Activated naive CD8-positive, alpha-beta T cell treated with anti-CD3 and anti-CD28 coated beads, Interleukin-2, amount 50 U/mL, for 24 hours (primary cell): ENCODE measurements at places on chromosomes 16 and 17.
A peak's percentile ranks its signal among the peaks of the same experiment; 100 is the strongest.

GRCh38 chr16:71230122-71230845 lies at the start of gene HYDIN:
Gene HYDIN, minus strand, starts transcription at chr16:71230722. Its CDS starts 43,827 bp downstream, at chr16:71186895.
- peak; percentile 17 for DNase-seq

DNA sequence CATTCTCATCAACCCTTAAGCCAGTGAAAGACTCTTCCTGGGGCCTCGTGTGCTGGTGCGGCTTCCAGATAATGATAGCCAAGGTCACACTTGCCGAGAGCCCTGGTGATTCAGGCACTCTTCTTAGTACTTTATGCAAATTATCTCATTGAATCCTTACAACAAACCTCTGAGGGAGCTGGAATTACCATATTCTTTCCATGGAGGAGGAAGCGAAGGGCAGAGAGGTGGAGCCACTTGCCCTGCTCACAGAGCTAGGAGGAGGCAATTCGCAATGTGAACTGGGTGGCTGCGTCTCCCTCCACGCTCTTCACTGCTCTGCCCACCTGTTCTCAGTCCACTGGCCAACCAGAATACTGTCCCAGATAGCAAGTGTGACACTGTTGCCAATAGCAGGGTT lies 409.7 kb downstream of the SNX29 start:
- no peak for DNase-seq

- no peak for DNase-seq
These were observed 29.7 kb downstream of the KSR1 start for GRCh38 chr17:27485716-27486495.

DNA sequence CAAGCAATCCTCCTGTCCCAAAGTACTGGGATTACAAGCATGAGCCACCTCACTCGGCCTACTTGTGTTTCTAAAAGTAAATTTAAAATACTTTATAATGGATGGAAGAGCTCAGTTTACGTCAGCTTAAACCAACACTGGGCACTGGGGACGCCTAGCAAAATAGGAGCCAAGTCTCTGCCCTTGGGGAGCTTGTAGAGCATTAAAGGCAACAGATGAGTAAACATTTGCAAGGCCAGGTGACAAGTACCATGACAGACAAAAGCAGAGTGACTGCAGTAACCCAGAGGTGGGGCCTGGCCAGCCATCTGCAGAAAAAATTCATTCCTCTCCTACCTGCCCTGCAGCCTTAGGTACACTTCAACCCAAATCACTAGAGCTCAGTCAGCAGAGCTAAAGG lies 12.1 kb upstream of the NLK start:
- DNase-seq = no peak

- no peak for DNase-seq
These were observed 236.3 kb downstream of the KCNJ2 start for GRCh38 chr17:70405492-70406220.

DNA sequence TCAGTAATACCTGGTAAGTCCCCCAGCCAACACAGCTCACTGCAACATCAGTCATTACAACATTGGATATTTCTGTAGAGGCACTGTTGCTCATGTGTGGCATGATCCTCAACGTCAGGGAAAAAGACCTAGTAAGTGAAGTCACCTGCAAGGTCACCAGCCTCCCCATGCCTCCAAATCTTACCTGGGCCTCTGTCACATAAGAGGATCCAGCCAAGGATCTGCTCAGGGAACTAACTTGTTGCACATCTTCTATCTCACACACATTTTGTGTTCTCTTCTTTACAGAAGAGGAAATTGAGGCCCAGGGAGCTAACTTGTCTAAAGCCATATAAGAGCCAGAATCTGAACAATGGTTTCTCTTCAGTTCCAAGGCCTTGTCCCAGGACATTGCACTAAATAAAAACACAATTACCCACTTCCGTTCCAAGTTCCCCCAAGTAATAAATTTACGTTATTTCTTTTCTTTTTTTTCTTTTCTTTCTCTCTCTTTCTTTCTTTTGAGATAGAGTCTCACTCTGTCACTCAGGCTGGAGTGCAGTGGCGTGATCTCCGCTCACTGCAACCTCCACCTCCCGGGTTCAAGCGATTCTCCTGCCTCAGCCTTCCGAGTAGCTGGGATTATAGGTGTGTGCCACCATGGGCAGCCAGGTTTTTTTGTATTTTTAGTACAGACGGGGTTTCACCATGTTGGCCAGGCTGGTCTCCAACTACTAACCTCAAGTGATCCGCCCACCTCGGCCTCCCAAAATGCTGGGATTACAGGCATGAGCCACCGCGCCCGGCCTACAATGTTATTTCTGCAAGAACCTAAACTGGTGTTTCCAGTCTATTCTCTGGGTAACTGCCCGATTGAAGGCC lies 1.3 kb downstream of the SHMT1 start:
- no peak for DNase-seq

- DNase-seq = no peak
These were observed 118.2 kb downstream of the MGAT5B start for GRCh38 chr17:76986365-76986764.

DNA sequence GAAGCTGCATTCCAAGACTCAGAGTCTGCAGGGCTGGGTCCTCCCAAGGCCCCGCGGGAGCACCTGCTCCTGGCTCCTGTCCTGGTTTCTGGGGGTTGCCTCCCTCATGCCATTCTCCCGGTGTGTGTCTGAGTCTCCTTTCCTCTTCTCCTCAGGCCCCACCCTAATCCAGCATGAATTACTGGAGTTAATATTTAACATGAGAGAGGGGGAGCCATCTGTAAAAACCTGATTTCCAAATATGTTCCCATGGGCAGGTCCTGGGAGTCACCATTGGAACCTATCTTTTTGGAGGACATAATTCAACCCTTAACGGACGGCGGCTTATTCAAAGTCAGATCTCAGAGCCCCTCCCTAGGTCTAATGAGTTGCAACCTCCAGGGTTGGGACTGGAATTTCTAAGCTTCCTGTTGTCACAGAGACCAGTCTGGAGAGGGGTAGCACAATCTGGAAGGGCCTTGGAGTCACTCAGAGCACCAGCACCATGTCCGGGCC lies 5.4 kb downstream of the C17orf99 start:
- DNase-seq = no peak

DNA sequence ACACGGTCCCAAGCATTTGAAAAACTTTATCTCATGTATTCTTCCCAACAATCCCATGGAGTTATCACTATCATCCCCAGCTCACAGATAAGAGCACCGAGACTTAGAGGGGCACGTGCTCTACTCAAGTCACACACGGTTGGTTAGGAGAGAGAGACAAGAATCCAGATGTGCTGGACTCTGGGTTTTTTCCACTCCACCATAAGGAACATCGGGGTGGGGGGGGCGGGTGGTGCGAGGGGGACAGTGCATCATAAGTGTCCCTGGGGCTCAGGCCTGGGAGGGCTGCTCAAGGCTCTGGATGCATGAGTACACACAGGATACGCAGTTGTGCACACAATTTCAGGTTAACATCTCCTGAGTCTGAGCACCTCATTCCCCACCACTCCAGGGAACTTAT lies 7.4 kb downstream of the CDC42EP4 start:
- DNase-seq = no peak

GRCh38 chr16:79073566-79073965 lies 527.0 kb downstream of the MAF start:
- no peak for DNase-seq

- no peak for DNase-seq
These were observed 49.4 kb downstream of the WSB1 start for GRCh38 chr17:27343294-27343693.

DNA sequence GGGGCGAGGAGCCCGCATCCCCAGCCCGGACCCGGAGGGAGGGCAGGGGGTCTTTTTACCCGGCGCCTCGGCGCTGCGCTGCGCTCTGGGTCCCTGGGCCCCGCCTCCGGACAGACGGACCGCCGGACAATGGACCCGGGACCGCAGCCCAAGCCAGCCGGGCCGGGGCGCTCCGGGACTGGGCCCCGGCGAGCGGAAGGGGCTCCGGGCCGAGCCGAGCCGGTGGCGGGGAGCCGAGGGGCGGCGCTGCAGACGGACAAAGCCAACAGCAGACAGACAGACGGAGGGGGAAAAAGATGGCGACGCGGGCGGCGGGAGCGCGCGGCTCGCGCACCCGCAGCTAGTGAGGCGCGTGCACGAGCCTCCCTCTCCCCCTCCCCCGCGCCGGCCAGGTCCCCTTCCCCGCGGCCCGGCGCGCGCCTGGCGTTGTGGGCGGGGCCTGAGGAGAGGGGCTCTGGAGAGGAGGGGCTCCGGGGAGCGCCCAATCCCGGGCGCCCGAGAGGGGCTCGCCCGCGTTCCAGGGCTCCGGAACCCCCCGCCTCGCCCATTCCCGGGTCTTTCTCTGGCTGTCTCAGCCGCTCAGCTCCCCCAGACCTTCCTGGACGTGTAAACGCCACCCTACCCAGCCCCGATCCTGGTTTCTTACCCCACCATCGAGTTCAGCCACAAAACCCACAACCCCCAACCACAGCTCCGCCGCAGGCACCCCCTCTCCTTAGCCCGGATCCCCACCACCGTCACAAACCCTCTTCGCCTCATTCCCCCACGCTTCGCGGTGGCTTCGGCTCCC lies at the start of gene ZNF821:
ZNF821 (minus strand) TSS at position 334 of the 790 bp plus-strand sequence. CDS start 4,236 bp downstream, outside the sequence.
- DNase-seq = peak; percentile 78

- peak; percentile 64 for DNase-seq
These were observed 510.7 kb downstream of the MAF start for GRCh38 chr16:79089735-79090284.

DNA sequence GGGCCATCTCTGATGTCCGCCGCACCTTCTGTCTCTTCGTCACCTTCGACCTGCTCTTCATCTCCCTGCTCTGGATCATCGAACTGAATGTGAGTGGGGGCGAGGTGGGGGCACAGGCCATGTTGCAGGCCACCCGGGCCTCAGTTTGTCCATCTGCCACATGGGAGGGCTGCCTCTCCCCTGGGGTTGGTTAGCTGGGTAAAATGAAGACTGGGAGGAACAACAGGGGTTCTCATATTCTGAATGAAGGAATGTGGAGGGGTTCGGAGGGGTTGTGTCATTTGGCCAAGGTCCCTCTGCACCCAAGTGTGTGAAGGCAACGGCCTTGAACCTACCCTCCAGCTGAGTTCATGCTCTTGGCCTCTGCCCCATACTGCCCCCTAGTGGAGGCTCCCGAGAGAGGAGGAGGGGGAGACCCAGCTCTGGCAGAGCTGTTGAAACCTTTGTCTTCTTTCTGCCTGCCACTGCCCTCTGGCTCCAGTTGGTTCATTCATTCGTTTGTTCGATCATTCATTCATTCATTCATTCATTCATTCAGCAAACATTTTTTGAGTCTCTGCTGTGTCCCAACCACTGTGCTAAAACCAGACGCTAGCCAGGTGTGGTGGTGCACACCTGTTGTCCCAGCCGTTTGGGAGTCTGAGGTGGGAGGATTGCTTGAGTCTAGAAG lies 11.4 kb upstream of the TCAP start:
- DNase-seq = peak; percentile 87

GRCh38 chr17:77865716-77866115 lies 92.8 kb upstream of the TNRC6C start:
- no peak for DNase-seq

DNA sequence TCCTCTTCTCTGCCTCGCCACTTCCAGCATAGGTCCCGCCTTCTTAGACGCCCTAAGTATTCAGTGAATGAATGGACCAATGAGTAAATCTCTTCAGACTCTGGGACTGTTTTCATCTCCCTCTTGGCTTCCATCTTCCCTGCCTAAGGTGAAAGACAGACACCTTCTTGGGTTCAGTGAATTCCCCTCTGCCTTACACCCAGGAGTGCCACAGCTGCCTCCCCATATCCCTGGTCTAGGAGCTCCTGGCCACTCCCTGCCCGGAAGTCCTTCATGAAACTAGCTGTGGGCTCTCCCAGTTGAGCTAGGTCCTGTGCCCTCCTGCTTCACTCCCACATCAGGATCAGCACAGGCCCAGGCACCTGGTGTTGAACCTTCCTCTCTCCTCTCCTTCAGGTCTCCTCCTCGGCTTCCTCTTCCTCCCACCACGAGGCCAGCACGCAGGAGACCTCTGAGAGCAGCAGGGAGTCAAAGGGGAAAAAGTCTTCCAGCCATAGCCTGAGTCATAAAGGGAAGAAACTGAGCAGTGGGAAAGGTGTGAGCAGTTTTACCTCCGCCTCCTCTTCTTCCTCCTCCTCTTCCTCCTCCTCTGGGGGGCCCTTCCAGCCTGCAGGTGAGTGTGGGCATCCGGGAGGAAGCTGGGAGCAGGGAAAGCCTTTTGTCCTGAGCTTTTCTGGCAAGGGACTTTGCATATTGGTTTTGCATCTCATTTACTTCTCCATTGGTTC lies 10.3 kb downstream of the MLLT6 start:
- DNase-seq = no peak

DNA sequence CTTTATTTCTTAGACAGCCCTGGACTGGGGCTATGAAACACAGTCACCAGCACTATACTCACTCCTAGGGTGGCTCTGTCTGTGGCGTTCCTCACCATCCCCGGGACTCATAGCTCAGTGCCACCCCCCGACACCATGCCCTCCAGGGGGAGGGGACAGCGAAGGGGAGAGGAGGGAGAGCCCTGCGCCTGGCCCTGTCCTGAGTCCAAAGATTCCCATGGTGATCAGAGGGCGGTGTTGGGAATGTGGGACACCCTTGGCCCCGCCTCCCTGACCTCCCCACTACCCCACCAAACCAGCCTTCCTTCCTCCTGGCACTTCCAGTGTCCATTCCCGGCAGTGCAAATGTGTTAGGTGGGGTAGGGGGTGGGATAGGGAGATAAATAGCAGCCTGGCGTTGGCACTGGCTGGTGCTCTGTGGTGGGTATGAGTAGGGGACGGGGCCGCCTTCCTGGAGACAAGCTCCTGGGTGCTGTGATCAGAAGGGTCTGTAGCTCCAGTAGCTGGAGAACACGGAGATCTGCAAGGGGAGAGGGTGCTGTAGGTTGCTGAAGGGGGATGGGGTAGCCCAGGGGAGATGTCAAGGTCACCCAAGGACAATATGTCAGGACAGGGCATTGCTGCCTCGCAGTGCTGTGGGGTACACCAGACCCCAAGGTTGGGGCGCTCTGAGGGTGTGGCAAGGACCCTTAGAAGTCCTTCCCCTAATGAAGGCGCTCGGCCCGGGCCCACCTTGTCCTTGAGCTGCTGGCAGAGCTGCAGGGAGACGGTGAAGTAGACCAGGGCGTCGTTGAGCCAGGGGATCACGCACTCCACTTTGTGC lies 2.0 kb downstream of the SMIM22 start:
- no peak for DNase-seq

DNA sequence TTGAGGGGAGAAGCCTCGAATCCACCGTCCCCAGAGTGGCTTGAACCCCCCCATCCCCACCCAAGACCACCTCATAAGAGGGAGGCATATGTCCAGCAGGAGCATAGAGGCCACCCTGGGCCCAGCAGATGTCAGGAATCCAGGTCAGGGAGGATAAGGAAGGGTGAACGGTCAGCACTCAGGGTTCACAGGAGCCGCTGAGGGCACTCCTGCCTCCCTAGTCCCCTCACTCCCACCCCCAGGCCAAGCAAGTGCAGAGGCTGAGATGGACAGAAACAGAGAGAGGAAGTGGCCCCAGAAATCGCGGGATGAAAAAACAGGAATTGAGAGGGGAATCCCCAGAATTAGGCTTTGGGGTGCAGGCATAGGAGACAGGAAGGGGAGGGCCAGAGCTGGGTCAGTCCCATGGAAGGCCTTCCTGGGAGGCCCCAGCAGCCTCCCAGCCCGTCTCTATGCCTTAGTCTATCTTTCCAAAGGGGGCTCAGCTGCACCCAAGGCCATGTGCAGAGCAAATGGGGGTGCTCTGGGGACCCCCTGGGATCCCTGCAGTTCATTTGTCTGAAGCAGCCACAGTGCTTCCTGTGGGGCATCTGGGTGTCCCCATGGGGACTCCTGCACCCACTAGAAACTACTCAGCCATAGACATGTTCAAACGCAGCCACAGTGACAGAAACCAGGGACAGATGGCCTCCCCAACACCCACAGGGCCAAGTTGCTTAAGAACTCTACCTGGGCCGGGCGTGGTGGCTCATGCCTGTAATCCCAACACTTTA lies 1.7 kb downstream of the CMTM3 start:
- no peak for DNase-seq

GRCh38 chr17:19316761-19317358 lies 45.7 kb downstream of the B9D1 start:
- no peak for DNase-seq

GRCh38 chr17:8503807-8504206 lies 68.1 kb downstream of the NDEL1 start:
- no peak for DNase-seq
